BJ (cell line): ENCODE measurements at places on chromosomes 2 and 18. TPM values are rescaled to one million over a fixed set of nuclear protein-coding genes. Genes with fewer than 3 reads are reported as not detected.

GRCh38 chr2:5368263-5368662 is 323.9 kb upstream of the SOX11 start:
- DNase-seq: no peak

DNA sequence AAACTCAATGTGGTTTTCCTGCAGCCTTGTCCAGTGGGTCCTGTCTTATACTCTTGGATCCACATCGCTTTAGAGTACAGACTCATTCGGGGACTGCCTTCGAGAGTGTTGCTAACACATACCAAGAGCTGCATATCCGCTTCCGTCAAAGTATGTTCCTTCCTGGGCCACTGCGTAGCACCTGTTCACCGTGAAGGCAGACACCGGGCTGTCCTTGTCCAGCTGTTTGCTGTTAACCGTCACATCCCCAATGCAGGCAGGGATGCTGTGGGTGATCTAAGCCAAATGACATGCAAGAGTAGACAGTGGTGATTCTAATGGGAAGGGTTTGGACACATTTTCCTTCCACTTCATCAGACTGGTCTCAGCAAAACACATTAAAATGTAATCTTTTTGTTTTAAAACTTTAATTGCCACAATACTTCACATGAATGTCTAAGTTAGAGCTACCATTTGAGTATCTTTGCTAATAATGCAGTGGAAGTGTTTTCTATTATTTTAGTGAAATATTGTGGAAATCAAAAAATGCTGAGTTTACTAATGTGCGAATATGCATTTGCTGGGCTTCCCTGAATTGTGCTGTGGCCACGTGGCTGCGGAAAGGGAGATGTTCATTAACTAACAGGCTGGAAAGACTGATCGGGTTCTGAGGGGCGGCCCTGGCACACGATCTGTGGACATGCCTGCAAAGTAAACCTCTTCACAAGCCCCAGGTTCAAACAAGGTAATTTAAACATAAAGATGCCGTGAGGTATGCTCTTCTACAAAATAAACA is 169.1 kb downstream of the LAMA1 start:
- no peak for DNase-seq

DNA sequence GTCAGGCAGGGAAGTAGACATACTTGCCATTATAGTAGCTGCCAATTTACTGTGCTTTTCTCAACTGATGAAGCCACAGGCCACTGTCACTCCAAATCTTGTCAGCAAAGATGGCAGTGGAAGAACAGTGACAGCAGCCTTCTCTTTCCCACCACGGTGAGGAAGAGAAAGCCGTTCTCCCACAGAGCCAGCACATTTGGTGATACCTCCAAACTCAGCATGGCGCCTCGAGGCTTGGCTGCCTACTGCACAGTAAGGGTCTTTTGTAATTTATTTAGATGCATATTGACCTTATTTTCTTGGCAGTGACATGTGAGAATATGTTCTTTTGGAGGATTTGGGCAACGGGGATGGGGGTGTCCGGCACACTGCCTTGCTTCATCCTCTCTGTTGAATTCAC is 117.2 kb upstream of the CDH20 start:
- no peak for DNase-seq

GRCh38 chr2:167128130-167128529 is 239.8 kb downstream of the XIRP2 start:
- DNase-seq: no peak

GRCh38 chr18:74239567-74239966 is 52.2 kb downstream of the CYB5A start:
- no peak for DNase-seq

DNA sequence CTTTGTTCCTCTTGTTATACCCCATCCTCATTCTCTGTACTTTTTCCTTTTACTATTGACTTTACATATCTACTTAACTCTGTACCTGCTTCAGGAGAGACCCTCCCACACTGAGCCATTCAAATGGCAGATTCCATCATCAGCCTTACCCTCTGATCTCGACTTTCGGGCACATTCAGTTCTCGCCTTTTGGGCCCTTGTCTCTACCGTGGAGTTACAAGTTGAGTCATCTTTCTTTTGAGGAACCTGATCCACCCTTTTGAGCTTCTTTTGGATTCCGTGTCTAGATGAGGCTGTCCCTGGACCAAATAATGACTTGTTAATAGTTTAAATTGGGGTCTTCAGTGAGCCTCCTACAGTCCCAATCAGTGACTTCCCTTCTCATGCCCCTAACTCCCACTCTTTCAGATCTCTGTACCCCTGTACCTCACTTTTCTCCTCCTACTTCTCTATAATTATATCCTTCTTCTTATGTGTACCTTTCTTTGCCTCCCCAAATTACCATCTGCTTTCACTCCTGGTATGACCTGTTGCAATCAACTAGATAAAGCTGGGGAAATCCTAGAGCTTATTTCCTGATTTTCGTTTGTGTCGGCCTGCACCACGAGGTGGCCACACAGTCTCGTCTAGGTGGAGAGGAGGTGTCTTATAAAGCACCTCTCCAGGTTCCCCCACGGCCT is 17.2 kb downstream of the SP110 start:
- DNase-seq: no peak

DNA sequence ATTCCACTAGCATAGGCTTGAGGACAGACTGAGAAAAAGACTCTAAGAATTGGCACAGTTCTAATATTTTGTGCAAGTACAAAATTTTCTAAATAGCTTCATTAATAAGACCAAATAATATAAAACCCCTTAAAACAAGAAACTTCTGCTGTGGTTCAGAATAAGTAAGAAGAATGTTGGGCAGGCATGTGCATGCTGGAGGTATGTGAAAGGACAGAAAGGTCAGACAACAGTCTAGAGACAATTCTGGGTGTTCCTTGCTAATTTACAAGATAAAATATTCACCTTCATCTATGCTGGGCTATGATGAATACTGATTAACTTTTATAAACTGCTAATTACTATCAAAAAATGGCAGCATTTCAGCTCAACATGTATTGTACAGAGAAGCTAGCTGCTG is 14.9 kb downstream of the CEBPZOS start:
- no peak for DNase-seq

The ABCA12 gene
- polyA plus RNA-seq: 0.01 and 0.02 TPM in 2 replicates

The SANBR gene
- polyA plus RNA-seq: 2.8 and 4.7 TPM in 2 replicates

GRCh38 chr18:37702841-37703240 is 137.2 kb upstream of the CELF4 start:
- DNase-seq: no peak

- no peak for DNase-seq
Measured at GRCh38 chr2:133408671-133409070, 159.6 kb downstream of the NCKAP5 start.

The VWC2L gene
- not detected in 2 replicates for polyA plus RNA-seq

The SPDYA gene
- polyA plus RNA-seq: 0.10 TPM in 1 of 2 replicates, not detected in the other

GRCh38 chr2:178513876-178514275 is 33.6 kb downstream of the PLEKHA3 start:
- DNase-seq: no peak

The C1QL2 gene
- not detected in 2 replicates for polyA plus RNA-seq

DNA sequence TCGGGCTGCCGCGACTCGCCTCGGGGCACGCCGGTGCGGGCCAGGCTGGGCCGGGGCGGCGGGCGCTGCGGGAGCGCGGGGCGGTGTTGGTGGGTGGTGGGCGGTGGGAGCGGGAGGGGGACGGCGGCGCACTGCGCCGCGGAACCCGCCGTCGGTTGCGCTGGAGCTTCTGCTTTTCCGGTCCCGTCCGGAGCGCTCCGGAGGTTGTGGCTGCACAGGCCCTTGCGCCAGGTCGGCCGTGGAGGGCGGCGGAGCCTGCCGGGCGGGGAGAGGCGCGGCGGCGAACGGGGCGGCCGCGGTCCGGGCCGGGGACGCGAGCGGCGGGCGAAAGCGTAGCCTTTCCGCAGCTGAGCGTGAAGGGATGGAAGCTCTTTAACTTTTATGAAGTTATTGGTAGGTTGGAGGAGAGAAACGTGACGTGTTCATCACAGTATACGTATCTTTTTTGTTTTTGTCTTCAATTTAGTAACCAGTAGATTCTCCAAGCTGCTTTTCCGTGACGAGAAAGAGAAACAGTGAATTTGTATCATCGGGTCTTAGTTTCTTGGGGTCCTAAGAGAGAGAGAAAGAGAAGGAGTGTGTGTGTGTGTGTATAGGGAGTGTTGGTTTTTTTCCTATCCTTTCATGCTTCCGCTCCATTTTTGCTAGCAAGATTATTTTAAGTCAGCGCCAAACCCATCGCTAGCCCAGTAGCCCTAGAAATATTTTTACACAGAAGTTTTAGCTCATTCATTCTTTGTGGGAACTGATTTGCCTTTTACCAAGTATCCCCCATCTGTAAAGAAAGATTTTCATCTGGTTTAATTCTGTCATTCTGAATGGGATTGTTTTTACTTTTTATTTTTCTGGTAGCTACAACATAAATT is 535 bp downstream of the ATG4B start:
- no peak for DNase-seq

The CCL20 gene
- polyA plus RNA-seq: not detected in 2 replicates

The TSGA10 gene
- 0.42 and 1.2 TPM in 2 replicates for polyA plus RNA-seq

GRCh38 chr18:6994771-6995430 is 122.7 kb downstream of the LAMA1 start:
- no peak for DNase-seq

- DNase-seq: peak; percentile 99
Measured at GRCh38 chr18:58793361-58793760, 71.3 kb upstream of the ZNF532 start.

DNA sequence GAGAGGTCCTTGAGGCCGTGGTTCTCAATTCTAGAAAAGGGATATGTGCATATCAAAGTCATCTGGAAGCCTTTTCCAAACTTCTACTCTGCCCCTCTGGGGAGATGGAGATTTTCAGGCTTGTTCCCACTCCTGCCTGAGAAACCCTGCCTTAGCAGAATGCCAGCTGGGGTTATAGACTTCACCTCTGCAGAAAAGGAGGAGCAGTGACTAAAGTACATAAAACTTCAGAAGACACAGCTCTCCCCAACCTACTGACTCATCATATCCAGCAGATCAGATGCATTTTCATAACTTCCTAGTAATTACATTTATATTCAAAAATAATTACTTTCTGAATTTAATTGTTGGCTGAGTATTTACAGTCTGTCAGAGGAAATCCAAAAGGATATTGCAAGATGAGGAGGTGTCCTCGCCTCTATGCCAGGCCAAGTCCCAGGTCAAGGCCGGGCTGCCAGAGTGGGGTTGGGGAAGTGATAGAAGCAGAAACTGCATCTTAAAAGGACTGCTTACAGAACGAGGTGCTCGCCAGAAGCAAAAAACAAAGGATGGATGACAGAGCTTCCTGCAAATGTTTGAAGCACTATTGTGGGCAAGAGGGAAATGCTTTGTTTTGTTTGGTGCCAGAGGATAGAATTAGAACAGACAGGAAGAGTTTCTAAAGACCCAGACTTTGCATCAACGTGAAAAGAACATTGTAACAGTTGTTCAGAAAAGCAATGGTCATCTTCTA is 75.6 kb upstream of the APCDD1 start:
- DNase-seq: peak; percentile 41

GRCh38 chr2:71756280-71756906 is 303.0 kb downstream of the DYSF start:
- DNase-seq: no peak

GRCh38 chr18:48075707-48076093 is 145.2 kb upstream of the SMAD2 start:
- no peak for DNase-seq

DNA sequence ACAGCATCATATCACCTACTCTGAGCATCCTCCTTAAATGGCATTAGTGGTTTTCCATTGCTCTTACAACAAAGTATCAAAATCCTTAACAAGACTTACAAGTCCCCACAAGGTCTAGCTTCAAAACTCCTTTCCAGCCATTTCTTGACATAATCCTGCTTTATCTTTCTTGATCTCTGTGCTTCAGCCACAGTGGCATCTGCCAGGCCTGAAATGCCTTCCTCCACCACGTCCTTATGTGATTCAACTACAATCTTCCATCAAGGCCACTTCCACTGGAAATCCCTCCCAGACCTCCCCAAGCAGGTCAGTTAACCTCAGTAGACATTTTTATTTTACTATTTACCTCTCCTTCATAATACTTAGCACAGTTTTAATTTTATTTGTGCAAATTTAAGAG is 83.8 kb upstream of the CCDC150 start:
- DNase-seq: no peak

DNA sequence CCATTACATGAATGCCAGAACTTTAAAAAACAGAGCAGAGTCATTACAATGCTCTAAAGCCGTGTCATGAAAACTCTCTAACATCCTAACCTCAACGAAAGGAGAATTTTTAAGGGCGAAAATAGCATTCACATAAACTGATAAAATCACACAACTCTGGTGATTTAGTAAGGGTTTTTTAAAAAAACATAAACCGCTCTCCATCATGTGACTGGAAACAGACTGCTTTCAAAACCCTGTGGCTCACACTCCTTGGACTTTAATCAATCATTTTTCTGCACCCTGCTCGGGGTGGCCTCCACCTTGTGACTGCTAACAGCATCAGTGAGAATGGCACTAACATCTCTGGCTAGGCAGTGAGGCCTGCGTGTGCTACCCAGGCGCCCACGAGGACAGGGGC is 12.1 kb downstream of the DOCK10 start:
- no peak for DNase-seq

DNA sequence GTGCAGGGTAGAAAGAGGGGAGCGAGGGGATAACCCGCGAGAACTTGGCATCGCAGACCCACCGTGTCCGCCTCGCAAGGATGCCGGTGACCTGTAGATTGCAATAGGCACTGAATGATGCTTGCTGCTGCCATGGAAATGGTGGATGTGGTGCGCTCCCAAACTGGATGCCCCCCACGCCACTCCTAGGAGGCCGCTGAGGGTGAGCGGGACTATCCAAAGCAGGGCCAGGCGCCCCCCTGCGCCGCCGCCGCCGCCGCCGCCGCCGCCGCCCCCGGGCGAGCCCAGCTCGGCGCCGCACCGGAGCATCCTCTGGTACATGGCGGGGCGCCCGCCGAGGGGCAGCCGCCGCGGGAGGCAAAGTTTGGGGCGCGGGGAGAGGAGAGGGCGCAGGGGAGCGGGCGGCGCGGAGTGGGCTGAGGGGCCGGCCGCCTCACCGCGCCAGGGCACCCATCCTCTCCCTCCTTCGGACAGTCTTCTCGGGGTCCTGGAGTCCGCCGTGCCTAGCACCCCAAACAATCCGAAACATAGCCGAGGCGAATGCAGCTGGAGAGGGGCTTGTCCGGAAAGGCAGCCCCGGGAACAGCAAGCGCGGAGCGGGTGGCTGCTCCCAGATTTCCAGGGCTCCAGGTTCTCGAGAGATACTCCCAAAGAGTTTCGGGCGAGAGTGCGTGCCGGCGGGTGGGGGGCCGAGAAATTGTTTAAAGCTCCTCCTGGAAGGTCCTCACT is 685.1 kb downstream of the NRXN1 start:
- DNase-seq: no peak
